Activated T-cell treated with anti-CD3 and anti-CD28 coated beads for 1 hour (primary cell): ENCODE measurements at places on chromosomes 7 and 10.

GRCh38 chr10:70038923-70039322 lies 13.7 kb upstream of the MACROH2A2 start:
- no peak for DNase-seq

DNA sequence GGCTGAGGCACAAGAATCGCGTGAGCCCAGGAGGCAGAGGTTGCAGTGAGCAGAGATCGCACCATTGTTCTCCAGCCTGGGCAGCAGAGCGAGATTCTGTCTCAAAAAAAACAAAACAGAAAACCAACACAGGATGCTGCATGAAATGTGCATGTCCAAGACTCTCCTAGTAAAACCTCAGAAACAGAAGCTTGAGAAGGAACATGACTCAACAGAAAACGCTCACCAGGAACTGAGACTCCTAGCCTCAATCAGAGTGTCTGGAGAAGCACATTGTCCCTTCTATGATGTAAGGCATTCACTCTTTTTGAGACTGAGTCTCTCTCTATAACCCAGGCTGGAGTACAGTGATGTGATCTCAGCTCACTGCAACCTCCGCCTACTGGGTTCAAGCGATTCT lies 168.3 kb downstream of the MYOF start:
- no peak for DNase-seq

- DNase-seq = no peak
Observed at GRCh38 chr7:117347480-117347879, 24.6 kb upstream of the WNT2 start.

DNA sequence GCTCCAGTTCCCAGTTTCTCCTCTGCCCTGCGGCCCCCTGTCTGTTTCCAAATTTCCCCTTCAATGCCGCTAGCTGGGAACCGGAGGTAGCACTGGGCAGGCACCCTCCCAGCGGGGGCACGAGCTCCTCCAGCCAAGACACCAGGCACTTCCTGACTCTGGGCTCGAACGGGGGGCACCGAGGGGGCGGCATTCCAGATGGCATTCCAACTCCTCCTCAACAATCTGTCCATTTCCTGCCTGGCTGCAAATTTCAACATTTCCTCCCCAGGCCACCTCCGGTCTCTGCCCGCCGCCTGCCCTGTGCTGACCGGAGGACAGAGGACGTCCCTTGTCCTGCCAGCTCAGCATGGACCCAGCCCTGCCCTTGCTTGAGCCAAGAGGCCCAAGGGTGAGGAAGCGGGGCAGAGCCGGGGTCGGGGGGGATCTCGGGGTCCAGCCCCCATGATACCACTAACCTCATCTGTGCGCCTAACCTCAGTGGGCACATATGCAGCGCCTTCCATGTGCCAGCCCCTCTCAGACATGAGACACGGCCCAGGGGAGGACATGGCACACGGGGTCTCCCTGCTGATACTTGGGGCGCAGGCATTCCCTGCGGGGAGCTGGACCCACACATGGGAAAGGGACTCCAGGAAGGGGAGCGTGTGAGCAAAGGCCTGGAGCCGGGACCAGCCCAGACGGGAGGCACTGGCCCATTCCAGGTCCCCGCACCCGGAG lies 58.0 kb downstream of the PDGFA start:
- no peak for DNase-seq

DNA sequence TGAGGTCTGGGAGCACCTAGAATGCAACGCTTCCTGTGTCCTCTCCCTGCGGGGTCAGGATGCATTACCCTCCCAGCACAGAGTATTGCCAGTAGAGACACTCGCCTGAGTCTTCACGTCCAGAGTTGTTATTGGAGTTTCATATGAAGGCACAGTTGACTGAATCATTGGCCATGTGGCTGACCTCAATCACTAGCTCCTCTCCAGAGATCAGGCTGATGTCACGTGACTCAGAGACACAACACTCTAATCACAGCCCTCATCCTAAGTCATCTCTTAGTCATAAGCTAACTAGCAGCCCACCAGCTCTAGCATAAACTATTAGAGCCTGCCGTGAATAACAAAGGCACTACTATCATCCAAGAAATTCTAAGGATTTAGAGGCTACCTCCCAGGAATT lies 107.8 kb downstream of the HECW1 start:
- no peak for DNase-seq

DNA sequence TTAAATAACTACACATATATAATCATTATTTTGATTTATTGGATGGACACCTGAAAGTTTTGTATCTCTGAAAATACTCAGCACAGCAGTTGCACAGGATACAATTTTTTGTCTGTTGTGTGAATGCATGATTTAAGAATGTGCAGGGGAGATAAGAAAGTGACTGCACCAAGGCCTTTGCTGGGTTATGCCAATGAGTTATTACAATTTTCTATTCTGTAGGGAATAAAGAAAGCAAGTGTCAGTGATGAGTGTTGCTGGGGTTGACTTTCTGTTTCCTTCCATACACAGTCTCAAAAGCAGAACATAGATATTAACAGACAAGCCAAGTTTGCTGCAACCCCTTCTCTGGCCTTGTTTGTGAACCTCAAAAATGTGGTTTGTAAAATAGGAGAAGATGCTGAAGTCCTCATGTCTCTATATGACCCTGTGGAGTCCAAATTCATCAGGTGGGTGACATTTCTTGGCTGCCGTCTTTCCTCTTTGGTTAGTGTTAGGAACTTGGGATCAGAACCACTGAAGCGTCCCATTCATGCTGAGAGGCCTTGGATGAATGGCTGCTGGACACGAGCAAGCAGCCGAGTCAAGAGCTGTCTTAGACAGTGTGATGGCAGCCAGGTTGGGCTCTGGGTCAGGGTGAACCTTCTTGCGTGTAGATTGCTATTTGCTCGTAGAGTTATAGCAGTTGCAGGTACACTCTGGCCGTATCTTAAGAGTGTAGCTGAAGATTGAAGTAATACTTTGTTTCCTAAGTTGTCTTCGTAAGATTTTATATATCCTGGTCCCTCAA lies 92.8 kb downstream of the DOCK1 start:
- DNase-seq = no peak

DNA sequence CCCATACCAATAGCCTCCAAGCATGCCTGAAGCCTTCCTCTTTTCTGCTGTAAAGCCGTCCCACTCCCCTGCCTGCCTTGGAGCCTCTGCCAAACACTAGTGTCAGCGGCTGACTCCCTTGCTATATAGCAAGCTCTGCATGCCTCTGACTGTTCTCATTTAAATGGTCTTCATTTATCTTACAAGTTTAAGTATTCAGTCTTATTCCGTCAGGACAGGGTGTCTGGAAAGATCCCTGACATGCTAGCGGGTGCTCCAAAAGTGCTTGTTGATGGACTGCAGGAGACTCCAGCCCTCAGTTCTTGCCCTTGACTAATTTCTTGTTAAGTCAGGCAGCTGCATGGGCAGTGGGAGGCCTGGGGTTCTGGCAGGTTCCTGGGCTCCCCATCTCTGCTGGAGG lies 298.7 kb downstream of the GFRA1 start:
- DNase-seq = no peak

DNA sequence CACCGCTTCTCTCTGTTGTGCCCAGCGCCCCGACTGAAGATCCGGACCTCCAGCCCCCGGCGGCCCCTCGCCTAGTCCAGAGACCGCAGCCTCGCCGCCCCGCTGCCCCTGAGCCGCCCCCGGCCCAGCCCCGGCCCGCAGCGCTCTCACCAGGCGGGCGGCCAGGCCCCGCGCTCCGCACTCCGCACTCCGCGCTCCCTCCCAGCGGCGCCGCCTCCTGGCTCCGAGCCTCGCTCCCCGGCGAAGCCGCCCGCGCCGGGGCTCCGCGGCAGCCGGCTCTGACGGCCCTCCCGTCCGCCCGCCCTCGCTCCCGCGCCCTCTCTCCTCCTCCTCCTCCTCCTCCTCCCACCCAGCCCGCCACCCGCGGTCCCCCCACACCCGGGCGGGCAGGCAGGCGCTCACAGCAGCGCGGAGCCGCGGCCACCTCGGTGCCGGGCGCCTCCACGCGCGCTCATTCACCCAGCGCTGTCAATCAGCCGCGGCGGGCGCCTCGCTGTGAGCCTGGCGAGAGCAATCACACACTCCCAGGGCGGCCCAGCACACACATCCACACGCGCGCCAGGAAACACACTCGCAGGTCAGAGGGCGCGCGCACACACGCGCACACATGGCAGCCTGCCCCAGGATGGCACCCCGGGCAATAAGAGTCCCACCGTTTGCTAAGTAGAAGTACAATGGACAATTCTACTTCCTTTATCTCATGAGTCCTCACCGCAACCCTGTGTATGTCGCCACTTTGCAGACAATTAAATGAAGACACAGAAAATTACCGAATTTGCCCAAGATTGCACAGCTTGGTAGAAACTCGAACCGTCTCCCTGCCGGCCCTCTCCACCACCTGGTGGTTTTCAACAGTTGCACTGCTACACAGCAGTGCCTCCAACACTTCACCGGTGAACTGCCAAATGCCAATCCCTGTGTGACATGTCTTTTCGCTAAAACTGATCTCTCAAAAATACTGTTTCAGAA lies at the start of gene PRRT4:
Gene PRRT4 (minus strand): TSS at position 280 of the 969 bp plus-strand sequence.
- DNase-seq = peak; percentile 32

- no peak for DNase-seq
Observed at GRCh38 chr7:26398427-26398755, 106.7 kb downstream of the SNX10 start.

- DNase-seq = no peak
Observed at GRCh38 chr10:72034040-72034499, 54.3 kb downstream of the SPOCK2 start.

GRCh38 chr10:95196046-95196445 lies 2.0 kb downstream of the ACSM6 start:
- DNase-seq = no peak

DNA sequence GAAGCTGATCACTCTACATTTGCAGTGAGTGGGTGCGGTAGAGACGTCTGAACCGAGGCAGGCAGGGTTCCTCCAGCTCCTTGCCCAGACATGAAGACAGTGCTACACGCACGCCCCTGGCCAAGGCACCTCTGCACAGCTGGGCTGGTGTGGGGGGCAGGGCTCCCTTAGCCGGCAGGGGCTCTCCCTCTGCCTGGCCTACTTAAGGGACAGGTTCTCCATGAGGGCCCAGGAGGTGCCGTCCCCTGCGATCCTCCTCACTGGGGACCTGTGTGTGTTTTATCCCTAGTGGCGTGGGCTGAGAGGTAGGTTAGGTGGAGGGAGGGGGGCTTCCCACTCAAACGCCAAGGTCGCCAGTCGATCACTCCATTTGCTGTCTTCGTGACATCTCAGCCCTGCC lies 35.3 kb downstream of the IL15RA start:
- DNase-seq = no peak

DNA sequence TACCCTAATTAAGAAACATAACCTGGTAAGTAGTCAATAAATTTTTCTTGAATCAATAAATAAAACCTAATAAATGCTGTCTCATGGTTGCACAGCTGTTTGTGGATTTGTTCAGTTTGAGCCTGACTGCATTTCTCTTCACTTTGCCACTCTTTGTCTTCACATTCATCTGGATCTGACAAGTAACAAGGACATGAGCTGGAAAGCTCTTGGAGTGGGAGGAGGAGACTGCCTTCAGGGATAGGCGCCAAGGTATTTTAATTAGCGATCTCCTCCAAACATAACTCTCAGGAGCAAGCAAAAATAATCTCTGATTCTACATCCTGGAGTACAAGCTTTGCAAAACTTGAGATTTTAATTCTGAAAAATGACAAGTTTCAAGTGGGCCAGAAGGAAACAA lies 251.0 kb downstream of the BMPER start:
- DNase-seq = no peak

DNA sequence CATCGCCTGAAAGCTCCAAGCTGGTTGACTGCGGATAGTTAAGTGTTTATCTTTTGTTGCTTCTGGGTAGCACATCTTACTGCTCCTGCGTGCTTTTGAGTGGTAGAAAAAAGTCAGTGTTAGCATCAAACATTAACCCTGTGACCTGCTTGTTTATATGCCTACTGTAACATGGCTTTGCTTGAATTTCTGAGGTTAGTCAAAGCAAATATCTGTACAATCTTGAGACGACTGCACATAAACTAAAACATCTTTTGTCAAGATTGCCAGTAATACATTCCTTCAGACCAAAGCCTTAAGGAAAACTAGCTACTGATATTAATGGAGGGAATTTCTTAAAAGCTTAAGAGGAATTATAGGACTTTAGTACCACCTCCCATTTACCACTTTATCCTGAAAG lies 163.7 kb downstream of the BAMBI start:
- no peak for DNase-seq

DNA sequence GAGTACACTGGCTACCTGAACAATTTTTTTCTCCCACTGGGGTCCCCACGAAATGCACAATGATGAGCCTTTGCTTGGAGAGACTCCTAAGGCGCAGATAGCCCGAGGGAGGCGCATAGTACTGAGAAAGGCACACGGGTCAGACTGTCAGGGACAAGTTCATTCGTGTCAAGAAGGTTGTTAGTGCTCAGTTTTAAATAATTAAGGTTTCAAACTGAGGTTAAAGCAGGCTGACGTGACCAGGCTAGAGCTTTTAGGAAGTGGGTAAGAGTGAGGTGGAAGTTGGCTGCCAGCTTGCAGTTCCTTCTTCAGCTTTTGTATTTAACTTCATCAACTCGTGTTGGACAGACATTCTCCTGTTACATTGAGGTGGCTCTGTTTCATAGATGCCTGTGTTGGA lies 31.6 kb downstream of the RBM33 start:
- DNase-seq = no peak

- DNase-seq = no peak
Observed at GRCh38 chr10:98172495-98172894, 38.0 kb downstream of the R3HCC1L start.

- no peak for DNase-seq
Observed at GRCh38 chr10:111511751-111512150, 434.9 kb downstream of the ADRA2A start.

DNA sequence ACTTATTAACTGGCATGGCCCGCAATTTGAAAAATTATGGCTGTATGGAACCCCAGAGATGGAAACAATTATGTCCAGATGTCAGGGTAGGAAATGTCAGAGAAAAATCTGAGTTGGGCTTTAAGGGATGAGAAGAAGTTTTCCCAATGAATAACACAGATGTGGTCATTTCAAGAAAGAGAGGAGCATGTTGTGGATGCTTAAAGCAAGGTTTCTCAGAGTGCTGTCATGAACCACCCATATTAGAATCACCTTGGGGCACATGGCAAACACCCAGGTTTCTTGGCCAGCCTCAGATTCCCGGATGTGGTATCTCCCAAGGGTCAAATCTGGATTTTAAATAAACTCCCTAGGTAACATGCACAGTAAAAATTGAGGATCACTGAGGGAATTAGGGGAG lies 43.6 kb downstream of the LAMB4 start:
- DNase-seq = no peak

GRCh38 chr7:96887426-96887825 lies 117.9 kb upstream of the DLX6 start:
- no peak for DNase-seq

GRCh38 chr10:116809483-116810119 lies 39.7 kb upstream of the ENO4 start:
- DNase-seq = no peak

DNA sequence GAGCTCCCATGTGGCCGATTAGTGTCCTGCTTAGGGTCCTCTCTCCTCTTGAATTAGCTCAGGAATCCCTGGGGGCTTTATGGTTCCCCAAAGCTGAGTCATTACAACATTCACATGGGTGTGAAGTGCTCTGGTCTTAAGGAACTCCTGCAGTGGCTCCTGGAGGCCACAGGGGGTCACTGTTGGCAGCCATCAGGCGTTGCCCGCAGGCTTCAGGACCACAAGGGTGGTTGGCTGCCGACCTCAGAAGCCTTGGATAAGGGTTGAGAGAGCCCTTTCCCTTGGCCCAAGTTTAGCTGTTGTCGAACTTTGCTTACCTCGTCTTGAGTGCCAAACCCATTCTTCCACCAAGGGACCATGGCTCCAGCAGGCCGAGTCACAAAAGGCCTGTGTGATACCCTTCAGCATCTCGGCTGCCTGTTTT lies 61.7 kb downstream of the SH2D4B start:
- peak; percentile 10 for DNase-seq
